ENCODE measurements at places on chromosomes 16 and 17.
A peak's percentile ranks its signal among the peaks of the same experiment; 100 is the strongest.

DNA sequence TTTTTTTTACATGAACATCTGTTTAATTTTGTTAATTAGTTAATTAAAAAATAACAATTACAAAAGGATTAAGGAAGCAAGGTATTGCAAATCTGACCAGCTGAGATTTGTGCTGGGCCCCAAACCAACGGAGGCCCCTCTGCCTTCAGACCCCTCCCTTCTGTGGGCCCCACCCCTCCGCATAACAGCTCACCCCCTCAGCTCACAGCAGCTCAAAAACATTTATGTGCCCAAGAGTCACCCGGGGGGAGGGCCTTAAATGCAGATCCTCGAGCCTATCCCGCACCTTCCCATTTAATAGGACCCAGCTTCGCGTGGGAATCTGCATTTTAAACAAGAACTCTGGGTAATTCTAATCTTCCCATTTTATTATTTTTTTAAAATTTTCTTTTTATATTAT, 75.0 kb downstream of the MGAT5B start:
- DNase-seq: no peak

- DNase-seq: no peak
These were observed 26.5 kb upstream of the MTSS2 start for GRCh38 chr16:70712359-70712758.

DNA sequence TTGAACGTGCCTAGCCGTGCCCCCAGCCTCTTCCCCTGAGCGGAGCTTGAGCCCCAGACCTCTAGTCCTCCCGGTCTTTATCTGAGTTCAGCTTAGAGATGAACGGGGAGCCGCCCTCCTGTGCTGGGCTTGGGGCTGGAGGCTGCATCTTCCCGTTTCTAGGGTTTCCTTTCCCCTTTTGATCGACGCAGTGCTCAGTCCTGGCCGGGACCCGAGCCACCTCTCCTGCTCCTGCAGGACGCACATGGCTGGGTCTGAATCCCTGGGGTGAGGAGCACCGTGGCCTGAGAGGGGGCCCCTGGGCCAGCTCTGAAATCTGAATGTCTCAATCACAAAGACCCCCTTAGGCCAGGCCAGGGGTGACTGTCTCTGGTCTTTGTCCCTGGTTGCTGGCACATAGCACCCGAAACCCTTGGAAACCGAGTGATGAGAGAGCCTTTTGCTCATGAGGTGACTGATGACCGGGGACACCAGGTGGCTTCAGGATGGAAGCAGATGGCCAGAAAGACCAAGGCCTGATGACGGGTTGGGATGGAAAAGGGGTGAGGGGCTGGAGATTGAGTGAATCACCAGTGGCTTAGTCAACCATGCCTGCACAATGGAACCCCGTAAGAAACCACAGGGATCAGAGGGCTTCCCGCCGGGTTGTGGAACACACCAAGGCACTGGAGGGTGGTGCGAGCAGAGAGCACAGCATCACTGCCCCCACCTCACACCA, 724 bp downstream of the GAA start:
- DNase-seq: no peak

GRCh38 chr17:31052187-31052889, 42.4 kb upstream of the NF1 start:
- no peak for DNase-seq

DNA sequence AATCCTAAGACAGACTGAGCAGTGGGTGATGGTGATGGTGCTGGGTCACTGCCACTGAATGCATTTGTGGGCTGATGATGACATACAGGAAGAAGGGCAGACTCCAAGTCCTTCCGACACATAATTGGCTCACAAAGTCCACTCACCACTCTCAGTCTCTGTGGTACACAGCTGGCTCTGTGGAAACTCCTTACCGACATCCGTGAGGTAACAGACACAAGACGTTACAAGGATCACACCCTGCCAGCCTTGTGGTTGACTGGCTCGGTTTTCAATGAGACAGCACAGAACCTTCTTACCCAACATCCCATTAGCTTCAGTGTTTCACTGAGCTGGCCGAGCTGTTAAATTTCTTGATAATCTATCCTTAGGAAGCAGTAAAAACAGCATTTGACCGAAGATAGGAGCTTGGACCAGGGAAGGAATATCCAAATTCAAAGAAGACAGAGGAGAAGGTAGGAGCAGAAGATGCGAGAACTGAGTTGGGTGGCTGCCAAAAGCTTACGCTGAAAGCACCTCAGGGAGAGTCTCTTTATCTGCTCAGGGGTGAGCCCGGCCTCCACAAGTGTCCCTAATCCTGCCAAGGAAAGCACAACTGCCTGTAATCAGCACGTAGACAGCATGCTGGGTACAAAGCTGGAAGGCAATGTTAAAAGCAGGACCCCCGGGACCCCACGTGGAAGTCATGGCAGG, 5.5 kb upstream of the MXRA7 start:
- DNase-seq: no peak

DNA sequence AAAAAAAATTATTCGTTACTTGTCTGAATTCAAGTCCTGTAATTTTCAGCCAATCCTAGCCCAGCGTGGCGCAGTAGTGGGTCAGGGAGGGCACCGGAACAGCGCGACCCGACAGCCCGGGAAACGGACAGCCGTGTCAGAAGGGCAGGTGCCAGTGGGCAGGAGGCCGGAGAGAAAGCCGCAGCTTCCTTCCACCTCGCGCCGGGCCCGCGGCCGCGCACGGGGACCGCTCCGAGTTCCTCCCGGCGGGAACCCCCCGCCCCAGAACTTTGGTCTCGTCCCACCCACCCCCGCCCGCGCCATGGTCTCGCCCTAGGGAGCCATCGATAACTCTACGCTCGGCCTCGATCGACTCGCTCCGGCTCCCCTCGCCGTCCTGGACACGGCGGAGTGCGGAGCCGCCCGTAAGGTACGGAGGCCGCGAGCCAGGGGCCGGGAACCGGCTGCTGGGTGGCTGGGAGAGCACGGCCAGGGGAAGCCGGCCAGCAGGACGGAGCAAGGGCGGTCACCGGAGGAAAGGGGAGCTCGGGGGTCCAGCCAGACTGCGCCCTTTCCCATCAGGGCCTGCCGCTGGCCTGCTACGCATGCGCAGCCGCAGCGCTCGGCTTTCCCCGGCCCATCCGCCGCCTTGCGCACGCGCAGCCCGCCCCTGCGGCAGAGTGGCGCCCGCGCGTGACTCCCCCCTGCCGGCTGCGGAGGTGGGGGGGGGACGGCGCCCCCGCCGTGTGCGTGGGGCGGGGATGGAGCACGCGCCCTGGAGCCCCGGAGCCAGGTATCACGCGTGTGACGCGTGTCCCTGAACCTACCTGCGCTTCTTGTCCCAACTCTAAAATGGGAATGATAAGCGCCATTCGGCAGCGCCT, at the start of gene MLST8:
TSS of gene MLST8 (plus strand) at position 351 of the 863 bp plus-strand sequence. CDS start 632 bp downstream, outside the sequence.
- peak; percentile 92 for DNase-seq

DNA sequence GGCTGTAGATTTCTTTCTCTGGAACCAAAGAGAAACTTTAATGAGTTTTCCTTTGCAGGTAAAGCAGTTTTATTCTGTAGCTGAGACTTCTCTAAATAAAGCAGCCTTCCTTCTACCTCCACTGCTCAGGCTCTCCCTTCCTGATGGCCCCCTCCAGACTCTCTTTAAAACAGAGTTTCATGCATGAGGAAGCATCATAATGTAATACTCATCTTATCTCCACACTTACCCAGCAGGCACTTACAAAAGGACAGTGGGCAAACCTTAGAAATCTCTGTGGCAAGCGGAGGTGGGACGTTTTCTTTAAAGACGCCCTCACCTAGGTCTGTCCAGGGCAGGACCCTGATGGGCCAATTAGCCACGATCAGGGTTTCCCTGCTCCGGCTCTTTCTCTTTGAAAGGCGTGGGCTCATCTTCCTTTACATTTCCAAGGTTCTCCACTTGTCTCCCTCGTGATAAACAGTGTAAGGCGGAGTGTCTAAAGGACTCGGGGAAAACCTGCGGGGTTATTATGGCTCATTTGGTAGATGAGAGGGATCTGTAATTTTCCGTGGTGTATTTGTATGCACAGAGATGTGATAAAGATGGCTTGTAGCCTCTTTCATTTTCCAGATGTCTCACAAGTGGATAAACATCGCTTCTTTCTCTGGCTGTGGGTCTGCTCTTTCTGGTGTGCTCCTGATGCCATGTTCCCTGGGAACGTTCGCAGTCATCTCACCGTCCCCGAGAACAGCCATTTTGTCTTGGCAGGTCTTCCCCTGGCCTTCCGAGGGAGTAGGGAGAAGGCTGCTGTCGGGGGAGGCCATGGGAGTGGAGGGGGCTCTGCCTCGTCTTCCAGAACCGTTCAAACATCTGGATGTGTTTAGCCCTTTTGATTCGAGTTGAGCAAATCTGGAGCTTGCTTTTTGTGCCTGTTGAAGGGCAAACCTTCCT, 239.0 kb downstream of the CCDC182 start:
- no peak for DNase-seq

GRCh38 chr16:13951611-13952010, 31.7 kb downstream of the ERCC4 start:
- DNase-seq: no peak

GRCh38 chr17:73956595-73957465, 246.6 kb upstream of the RPL38 start:
- no peak for DNase-seq

DNA sequence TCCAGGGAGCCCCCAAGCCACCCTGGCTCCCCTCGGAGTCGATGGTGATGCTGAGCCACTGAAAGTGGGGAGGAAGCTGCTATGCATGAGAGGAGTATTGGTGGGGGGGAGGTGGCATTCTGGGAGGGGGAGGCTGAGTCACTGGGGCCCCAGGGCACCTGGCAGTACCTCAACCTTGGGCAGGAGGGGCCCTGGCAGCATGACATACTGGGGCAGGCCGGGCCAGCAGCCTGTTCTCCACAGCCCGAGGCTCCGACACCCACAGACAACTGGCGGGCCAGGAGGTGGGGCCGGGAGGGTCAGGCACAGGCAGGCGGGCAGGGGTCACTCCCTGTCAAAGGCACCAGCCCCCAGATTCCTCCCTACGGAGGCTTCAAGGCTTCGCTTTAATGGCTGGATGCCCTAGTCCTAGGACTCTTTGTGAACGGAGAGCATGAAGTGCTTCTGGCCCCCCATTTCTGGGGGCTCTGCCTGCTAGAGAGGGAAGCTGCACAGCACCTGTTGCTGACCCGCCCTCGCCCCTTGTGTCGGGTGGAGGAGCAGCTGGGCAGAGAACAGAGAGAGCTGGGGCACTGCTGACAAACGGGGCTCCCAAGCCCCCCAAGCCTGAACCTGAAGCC, 928 bp downstream of the CASKIN2 start:
- DNase-seq: no peak

DNA sequence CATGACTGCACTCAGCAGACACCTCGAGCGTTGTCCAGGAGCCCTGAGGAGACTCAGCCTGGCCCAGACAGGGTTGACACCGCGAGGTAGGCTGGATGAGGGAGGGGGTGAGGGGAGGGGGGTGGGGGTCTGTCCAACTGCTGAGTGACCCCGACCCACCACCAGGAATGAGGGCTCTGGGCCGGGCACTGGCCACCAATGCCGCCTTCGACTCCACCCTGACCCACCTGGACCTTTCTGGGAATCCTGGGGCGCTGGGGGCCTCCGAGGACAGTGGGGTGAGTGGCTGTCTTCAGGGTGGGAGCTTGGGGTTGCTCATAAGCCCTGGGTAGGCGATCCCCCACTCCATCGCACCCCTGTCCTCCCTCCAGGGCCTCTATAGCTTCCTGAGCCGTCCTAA, 2.7 kb downstream of the CARMIL2 start:
- DNase-seq: no peak

GRCh38 chr17:17780922-17781590, 55.7 kb downstream of the SREBF1 start:
- DNase-seq: no peak

GRCh38 chr17:54902611-54903010, 2.0 kb downstream of the TOM1L1 start:
- DNase-seq: no peak

GRCh38 chr17:73546770-73547536, 97.3 kb downstream of the SDK2 start:
- DNase-seq: no peak

- DNase-seq: no peak
These were observed 286.1 kb downstream of the SNX29 start for GRCh38 chr16:12262454-12263180.

- DNase-seq: no peak
These were observed 75.7 kb upstream of the BRD7 start for GRCh38 chr16:50444526-50444925.

DNA sequence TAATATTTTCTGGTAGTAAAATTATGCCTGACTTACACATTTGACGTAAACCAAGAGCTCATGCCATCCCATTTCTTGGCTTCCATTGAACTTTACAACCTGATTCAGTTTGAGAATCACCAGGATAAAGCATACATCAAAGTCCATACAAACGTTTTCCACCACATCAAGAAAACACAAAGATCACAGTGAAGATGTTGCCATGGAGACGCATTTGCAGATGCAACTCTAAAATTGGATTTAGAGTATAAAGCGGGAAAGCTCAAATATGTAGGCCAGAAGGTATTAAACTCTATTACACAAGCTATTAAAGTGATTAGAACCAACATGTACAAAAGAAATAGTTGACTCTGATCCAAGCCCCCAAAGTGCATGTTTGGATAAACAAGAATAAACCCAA, 10.4 kb downstream of the C16orf46 start:
- no peak for DNase-seq

- DNase-seq: no peak
These were observed 405.7 kb upstream of the SALL1 start for GRCh38 chr16:51556694-51557340.

DNA sequence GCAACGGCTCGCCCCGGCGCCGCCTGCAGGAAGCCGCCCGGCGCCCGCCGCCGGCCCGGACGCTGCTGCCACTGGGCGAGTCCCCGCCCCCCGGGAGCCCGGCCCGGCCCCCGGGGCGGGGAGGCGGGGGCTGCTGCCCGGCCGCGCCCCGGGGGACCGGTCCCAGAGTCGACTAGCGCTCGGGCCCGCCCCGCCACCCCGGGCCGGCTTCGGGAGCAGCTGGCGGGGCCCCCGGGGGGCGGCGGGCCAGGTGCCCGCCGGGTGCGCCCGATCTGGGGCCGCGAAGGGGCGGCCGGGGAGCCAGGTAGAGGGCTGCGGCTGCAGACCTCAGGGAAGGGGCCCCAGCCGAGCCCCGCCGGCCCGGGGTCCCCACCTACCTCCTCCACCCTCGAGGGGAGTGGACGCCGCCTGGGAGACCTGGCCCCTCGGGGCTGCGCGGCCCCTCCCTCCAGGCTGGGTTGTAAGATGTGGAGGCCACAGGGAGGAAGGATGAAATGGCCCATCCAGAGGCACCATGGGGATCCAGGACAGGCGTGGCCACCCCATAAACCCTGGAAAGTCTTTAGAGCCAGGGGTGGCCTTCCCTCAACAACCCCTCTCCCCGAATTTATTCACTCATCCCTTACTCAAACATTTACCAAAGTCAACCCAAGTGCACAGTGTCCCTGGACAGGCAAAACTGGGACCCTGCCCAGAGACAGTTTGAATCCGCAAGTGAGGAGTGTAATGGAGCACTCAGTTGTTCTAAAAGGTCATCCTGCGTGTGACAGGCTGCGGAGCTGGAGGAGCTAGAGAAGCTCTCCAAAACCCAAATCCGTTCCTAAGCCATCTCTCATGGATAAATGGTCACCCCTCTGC, at the start of gene CDYL2:
TSS of gene CDYL2 (minus strand) at position 73 of the 858 bp plus-strand sequence. CDS start 425 bp downstream, outside the sequence.
- DNase-seq: no peak

DNA sequence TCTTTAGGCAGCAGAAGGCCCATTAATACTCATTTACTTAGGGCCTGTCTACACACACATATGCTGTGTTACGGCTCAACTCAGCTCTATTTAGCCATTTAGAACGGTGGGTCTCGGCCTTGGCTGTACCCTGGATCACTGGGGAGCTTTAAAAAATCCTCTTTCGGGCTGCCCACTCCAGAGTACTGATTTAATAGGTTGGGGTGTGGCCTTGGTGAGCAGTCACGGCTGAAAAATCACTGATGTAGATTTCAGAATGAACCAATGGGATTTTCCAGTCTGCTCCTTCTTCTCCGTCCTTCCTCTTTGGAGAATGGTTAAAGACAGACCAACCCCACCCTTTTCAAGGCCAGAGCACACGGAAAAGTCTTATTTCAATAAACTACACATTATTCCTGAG, 223.5 kb downstream of the CCDC182 start:
- DNase-seq: no peak
